Glutamatergic neuron (in vitro differentiated cells): ENCODE measurements at places on chromosomes 2 and 18. TPM values are rescaled to one million over a fixed set of nuclear protein-coding genes. Genes with fewer than 3 reads are reported as not detected.

Gene FANCL
- 16.5 TPM for total RNA-seq

Gene SH3YL1
- 21.4 TPM for total RNA-seq

Gene CAPN14
- 0.25 TPM for total RNA-seq

Gene FEV
- not detected for total RNA-seq

Gene WNT10A
- 0.17 TPM for total RNA-seq
